ENCODE measurements at places on chromosomes 1 and 21. TPM values are rescaled to one million over a fixed set of nuclear protein-coding genes. Genes with fewer than 3 reads are reported as not detected.

DNA sequence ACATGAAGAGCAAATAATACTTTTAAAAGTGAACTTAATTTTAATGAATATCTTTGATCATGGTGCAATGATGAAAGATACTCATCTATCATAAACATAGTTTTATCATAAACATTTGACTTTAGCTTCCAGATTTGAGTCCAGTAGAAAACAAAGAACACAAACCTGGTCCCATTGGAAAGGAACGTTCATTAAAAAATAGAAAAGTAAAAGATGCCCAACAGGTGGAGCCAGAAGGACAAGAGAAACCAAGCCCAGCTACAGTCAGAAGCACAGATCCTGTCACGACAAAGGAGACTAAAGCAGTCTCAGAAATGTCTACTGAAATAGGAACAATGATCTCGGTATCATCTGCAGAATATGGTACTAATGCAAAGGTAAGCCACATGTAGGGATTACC, 55.6 kb upstream of the MYOCOS start:
- no peak for DNase-seq
- no peak overlapping the region for H3K4me3 ChIP-seq
- no peaks in the 10 kb centered on the region for H3K27me3 ChIP-seq
- no peak overlapping the region for H3K27ac ChIP-seq

- H3K4me1 ChIP-seq: no peaks in the 10 kb centered on the region
- no peak overlapping the region for H3K27ac ChIP-seq
- no peak overlapping the region for H3K4me3 ChIP-seq
- no peaks in the 10 kb centered on the region for H3K27me3 ChIP-seq
- H3K36me3 ChIP-seq: no peaks in the 10 kb centered on the region
Measured at GRCh38 chr21:46011267-46011967, 29.8 kb downstream of the COL6A1 start.

Gene FAM72B
- total RNA-seq: 0.56 TPM

Gene PCBP3
- 2.1 TPM for total RNA-seq

Gene KIF17
- 1.4 TPM for total RNA-seq

Gene AIM2
- total RNA-seq: 0.69 TPM

Measured in colonic mucosa (tissue), 4 donors.